Neuronal stem cell (in vitro differentiated cells): ENCODE measurements at places on chromosomes 2 and 18.
A peak's percentile ranks its signal among the peaks of the same experiment; 100 is the strongest.

DNA sequence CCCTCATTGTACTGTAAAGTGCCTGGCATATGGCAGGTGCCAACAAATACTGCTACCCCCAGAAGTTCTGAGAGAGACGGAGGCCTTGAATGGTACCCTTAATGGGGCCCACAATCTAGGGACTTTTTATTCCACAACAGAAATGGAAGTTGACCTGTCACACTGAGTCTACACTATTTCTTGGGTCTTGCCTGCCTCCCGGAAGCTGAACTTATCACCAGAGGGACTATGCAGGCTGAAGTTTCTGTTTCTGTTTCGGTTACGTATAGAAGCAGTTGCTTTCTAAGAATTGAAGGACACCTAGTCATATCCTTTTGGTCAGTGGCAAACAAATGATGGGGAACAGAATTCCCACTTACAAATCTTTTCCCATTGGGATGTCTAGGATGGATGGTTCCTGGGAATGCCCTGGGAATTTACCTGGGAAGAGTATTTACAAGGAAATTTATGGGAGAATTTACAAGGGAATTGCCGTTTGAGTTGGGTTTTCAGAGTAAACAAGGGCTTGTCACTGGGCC lies 74.2 kb downstream of the HS1BP3 start:
- no peak for DNase-seq

- DNase-seq, result no peak
Measured at GRCh38 chr2:152115952-152116351, 17.1 kb upstream of the CACNB4 start.

- no peak for DNase-seq
Measured at GRCh38 chr2:103293742-103294077, 531.9 kb downstream of the TMEM182 start.

DNA sequence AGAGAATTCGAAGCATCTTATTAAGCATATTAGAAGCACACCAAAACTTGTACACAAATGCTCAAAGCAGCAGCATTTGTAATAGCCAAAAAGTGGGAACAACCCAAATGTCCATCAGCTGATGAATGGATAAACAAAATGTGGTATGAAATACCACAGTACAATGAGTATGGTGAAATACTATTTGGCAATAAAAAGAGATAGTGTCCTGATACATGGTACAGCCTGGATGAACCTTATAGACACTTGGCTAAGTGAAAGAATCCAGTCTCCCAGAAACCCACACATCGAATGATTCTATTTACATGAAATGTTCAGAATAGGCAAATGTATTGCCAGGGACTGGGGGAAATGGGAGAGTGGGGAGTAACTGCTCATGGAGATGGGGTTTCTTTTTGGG lies 3.0 kb downstream of the SPATA3 start:
- no peak for DNase-seq

DNA sequence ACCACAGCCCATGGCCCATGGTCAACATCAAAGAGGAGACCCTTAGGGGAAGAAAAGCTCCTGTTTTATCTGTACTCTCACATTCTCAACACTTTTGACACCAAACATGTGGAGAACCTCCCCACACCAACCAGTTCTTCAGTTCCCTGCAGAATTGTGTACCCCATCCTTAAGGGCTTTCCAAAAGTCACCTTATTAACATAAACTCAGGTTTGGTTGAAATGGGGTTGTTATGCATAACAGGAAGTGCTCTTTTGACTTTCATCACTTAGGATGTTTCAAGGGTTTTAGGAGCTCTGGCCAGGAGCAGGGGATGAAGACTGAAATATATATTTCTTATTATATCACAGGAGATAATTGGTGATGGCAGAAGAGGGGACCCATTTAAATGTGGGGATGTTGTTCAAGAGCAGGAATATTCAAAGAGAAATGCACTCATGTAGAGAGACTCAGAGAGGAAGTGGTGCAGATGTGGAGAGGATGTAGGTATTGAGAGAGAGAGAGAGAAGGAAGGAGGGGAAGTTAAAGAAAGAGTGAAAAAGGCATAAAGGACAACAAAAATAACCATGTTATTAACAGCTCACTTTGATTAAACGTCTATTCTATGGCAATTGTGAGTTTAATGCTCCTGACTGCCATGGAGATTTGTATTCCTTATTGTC lies 35.2 kb downstream of the SP140L start:
- DNase-seq, result no peak

GRCh38 chr2:47499621-47500309 lies 96.8 kb downstream of the MSH2 start:
- DNase-seq, result no peak

DNA sequence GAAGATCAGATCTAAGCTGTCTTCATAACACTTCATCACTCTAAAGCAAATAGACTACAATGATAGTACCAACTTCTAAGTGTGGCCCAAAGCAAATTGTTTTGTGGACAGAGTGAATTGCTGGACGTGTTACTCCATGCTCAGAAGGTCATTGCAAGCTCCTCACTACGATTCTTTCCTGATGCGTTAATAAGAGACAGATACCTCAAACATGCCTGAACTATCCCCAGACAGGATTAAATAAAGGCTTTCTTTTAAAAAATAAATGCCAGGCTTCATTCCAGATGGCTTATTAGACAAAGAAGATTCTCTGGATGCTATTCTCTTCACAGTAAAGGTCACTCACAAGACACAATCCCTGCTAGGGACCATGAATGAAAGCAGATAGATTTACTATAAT lies 621.2 kb downstream of the DCDC2C start:
- no peak for DNase-seq

- DNase-seq, result no peak
Measured at GRCh38 chr2:230324503-230324902, 2.5 kb upstream of the SP140L start.

DNA sequence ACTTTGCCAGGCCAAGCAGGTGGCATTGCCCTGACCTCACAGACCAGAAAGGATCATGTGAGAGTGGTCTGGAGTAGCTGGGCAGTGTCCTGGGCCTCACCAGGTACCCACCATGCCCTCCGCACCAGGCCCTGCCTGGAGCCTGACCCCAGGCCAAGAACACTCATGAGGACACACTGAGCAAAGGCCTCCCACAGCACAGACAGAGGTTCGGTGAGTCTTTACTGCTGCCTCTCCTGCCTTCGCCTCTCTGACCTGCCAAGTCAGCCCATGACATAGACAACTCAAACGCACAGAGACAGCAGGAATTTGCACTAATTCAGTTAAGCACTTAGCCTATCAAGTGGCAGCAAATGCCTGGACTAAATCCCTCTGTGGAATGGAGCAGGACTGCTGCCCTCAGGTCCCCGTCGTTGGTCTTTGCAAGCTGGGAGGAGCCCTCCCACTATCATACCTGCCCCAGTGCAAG lies 62.5 kb downstream of the RHOB start:
- no peak for DNase-seq

GRCh38 chr18:923144-923866 lies 18.6 kb downstream of the ADCYAP1 start:
- DNase-seq, result no peak

DNA sequence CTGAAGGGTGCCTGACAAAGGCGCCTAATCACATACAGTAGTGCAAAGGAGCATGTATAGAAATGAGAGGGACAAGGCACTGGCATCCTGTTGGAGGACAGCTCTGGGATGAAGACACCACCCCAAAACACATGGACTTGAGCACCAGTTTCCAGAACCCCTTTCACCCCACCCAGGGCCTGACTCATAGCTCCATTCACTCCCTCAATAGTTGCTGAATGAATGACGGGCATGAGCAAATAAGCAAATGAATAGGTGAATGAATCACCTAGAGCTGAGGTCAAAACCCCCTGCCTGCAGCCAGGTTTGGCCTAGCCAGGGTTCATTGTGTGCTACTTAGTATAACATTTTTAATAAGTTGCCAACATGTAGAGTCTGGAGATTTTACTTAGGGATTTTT lies 66.3 kb downstream of the NRP2 start:
- no peak for DNase-seq

- no peak for DNase-seq
Measured at GRCh38 chr2:71669628-71670429, 216.5 kb downstream of the DYSF start.

DNA sequence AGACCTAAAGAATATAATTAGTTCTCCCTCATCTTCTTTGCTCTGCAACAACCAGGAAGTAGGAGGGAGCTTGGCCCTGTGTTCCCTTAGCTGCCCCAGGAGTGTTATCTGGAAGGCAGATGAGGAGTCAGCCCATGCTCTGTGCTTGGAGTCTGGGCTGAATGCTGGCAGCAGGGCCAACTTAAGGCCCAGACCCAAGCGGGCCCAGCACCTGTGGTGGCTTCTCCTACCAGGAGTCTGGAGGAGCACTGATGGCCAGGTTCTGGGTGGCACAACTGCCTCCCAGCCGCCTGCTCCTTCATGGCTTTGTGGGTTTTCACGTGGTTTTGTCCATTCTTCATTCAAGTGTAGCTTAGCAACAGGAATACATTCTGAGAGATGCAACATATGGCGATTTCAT lies 1910.7 kb upstream of the LRRTM1 start:
- DNase-seq, result no peak

DNA sequence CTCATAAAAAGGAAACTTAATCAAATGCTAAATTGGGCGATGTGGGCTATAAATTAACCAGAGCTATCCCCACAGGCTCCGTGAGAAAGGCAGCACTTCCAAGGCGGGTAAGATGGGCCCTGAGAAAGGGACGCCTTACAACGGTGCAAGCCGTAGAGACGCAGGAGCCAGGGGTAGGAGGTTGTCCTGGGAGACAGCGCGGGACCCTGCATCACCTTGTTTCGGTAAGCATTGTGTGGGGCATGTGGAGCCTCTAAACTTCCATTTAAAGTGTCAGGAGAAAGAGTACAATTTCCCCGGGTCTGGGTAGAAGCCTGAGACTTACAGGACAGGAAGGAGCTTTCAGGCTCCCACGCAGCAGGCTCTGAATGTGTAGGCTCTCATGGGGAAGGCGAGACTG lies 1.2 kb upstream of the PER2 start:
- DNase-seq, result no peak

DNA sequence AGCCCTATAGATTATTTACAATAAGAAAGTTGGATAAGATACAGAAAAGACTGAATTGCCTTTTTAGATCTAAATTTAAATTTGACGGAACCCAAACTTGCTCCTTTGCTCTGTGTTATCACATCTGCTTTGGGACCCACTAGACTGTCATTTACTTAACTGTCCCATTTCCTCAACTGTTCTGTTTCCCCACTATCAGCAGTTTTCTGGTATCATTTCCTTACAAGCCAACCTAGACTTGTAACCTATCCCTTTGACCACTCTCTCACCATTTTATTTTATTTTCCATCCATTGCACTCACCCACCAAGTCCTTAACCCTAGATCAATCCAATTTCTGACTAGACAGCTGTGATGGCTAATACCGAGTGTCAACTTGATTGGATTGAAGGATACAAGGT lies 38.6 kb upstream of the CD28 start:
- no peak for DNase-seq

DNA sequence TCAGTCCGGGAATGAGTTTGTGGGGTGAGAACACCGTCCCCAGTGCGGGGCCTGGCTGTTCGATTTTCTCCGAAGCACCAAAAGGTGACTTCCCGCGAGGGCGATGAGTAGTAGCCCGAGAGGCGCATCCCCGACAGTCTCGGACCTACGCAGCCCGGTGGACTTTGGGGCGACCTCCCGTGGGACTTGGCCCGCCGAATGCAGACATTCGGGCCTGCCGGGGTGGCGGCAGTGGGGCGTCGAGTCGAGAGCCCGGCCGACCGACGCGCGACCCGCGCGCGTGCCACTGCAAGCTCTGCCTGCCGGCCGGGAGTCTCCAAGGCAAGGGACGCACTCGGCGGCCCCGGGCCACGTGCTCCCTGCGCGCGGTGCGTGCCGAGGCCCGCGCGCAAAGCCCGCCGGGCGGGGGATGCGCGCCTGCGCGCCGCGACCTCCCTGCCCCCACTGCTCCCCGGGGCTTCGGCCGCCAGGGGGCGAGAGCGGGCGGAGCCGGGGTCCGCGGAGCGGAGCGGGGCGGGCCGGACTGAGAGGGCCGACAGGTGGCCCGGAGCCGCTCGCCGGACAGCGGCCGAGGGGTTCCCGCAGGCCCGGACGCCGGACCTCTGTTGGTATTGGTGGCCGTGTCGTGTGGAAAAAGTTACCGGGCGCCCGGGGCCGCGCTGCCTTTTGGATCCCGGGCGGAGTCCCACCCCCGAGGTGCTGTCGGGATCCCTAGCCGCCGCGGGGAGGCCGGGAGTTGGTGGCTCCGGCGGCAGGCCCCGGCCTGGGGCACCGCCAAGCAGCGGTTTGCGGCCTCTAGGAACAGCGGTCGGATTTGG lies 1.9 kb downstream of the PTMA start:
- DNase-seq, result peak; percentile 81

DNA sequence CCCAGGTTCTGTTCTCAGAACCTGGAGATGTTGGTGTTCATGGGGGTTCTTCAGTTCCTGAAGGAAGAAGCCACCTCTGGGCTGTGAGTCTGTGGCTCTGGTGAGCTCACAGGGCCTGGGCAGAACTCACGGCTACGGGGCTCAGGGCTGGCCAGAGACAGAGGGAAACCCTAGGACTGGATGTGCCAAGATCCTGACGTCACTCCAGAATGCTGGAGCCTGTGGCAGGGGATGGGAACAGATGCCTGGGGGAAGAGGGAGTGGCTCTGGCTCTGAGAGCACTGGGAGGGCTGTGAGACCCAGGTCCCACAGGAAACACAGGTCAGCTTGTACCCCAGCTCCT lies at the start of gene OTOF:
TSS of gene OTOF (minus strand) at position 214 of the 343 bp plus-strand sequence.
- DNase-seq, result no peak

DNA sequence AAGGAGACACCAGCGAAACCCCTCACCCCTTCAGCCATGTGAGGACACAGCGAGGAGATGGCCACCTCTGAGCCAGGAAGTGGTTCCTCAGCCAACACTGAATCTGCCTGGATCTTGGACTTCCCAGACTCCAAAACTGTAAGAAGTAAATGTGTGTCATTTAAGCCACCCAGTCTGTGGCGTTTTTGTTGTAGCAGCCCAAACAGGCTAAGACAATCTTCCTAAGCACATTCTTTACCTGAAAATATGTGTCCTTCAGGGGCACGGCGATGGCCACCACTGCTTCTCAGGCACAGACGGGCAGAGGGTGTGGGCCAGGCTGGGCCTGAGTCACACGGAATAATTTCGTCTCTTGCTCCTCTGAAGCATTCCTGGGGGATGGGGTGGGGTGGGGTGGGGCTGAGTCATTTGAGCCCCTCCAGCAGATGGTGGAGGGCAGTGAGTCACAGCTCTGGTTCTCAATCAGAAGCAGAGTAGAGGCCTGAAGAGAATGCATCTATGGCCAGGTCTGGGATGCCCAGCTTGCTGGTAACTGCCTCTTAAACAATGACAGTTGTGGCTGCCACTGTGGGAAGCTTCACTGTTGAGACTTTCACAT lies 142.4 kb downstream of the CAPN13 start:
- DNase-seq, result no peak

DNA sequence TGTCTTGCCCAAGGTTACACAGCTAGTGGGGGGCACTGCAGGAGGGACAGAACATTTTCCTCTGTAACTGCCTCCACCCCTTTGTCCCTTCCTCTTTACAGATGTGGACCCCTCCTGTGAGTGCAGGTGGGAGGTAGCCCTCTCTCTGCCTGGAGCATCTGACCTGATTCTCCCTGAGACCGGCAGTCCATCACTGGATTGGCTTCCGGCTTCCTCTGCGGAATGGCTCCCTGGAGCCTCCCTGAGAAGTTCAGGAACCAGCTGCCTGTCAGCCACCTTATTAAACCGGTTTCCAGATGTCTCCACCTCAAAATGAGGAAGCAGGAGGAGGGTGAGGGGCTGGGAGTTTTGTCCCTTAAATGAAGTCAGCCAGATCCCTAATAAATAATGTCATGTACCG lies 67.3 kb upstream of the TNP1 start:
- no peak for DNase-seq
